Activated CD4-positive, CD25-positive, alpha-beta regulatory T cell treated with anti-CD3 and anti-CD28 coated beads, Interleukin-2, amount 50 U/mL, for 72 hours (primary cell): ENCODE measurements at places on chromosomes 11 and 22.

DNA sequence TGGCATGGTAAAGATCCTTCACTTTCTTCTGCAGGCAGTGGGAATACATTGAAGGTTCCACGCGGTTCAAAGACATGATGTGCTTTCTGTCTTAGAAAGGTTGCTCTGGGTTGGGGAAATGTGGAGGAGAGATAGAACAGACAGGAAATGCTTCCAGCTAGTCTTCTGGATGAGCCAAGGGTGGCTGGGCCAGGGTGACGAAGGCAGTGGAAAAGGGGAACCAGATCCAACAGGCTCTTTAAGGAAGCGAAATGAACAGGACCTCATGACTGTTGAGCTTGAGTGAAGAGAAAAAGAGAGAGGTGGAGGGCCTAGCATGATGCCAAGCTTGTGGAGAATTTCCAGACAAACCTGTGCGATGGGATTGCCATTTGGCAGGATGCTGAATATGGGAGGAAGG is 56.4 kb upstream of the LMO1 start:
- no peak for DNase-seq

DNA sequence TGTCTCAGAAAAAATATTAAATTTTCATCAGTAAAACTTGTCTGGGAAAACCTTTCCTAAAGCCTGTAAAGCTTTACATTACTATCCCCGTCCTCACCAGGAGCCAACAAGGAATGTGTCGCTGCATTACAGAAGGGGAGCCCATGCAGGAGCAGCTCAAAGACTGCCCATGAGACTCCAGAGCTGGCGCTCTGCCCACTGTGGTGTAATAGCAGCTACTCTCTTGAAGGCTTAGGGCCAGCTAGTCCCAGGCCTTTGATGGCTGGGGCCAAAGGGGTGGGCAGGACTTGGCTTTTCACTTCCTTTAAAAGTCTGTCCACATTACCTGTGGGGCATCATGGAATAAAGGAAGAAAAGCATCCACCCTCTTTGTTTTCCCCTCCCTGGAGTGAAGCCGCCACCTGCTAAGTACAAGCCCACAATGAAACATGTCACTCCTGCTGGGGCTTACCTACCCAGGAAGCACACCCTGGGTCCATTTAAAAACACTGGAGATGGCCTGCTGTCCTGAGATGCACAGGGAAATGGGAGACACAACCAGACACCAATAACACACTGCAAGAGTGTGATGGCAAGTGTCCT is 150.7 kb downstream of the ADAMTS15 start:
- DNase-seq = no peak

DNA sequence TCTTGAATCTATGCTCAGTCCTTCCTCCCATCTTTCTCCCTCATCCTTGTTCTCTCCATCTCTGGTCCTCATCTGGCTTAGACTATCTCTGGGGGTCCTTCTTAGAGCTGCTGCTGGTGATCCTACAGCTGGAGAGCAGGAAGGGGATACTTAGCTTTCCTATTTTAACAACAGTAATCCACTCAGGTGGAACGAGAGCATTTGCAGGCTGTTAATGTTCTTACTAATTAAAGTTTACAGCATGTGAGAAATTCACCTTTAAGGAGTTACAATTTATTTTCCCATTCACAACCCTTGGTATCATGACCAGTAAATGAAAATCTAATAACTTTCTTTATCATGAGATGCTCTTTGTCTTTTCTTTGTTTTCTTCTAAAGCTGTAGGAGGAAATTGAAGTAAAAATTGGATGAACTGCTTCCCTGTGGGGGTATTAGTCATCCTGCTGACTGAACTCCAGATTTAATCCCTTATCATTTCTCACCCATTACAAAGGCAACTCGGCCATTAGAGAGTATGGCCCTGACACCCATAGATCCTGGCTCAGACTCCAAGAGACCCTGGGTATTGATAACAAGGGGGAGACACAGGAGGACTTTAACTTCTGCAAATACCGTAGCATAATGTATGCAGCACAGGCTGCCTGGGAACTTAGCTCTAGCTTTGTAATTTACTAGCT is 37.6 kb upstream of the MTNR1B start:
- no peak for DNase-seq

DNA sequence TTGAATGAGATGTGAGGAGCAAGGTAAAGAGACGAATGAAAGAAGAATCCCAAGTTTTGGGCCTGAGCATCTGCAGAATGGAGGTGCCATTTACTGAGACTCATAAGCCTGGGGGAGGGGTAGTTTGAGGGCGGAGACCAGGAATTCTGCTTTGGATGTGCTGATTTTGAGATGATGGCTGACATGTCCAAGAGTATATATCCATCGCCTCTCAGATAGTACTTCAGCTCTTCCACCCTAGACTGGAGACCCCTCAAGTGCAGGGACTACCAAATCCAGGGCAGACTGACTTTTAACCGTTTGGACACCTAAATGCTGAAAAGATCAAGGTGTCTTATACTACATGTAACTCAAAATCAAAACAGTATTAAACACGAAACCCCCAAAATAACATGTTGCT is 1.3 kb upstream of the SDF2L1 start:
- no peak for DNase-seq

DNA sequence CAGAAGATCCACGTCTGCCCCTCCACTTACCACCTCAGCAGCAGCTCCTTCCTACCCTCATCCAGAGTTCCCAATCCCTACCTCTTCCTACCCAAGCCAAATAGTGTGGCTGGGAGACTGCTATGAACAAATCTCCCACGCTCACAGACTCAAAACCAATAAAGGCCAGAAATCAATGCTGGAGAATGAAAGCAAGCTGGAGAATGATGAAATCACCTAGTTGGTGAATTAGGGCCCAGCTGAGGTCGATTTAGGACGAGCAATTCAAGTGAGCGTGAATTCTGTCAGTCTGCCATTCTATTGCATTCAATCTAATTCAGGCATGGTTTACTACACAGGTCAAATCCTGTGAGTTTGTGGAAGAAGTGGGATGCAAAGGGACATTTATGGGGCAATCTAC is 22.5 kb downstream of the COMMD9 start:
- no peak for DNase-seq

DNA sequence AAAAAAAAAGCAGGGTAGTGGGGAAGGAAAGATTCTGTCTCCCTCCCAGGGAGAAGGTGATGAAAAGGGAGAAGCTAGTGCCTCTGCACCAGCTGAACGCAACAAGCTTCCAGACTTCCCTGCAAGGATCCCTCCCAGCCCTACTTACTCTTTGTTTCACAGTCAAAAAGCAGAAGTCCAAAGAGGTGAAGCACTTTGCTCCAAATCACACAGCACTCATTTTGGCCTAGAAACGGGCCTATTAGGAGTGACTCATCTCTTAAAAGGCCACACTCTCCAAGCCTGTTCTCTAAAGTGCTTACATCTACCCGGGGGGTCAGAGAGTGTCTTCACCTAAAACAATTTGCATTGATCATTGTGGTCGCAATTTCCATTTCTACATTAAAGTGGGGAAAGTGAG is 17.7 kb upstream of the GRK3 start:
- DNase-seq = no peak

GRCh38 chr11:44178381-44178780 is 82.9 kb downstream of the EXT2 start:
- no peak for DNase-seq

- no peak for DNase-seq
Observed at GRCh38 chr22:35102663-35103062, 36.7 kb downstream of the ISX start.
